Activated CD4-positive, alpha-beta T cell treated with anti-CD3 and anti-CD28 coated beads, Interleukin-2, amount 50 U/mL, for 16 hours (primary cell): ENCODE measurements at places on chromosomes 6 and 20.

DNA sequence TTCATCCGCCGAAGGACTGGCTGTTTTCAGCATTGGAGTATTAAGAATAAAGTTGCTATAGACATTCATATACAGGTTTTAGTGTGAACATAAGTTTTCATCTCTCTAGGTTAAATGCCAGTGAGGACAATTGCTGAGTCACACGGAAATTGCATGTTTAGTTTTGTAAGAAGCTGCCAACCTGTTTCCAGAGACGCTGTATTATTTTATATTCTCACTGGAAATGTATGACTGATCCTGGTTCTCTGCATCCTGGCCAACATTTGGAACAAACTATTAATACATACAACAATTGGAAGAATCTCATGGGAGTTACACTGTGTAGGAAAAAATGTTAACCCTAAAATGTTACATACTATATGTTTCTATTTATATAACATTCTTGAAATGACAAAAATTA lies 16.7 kb upstream of the TGM6 start:
- DNase-seq = no peak

DNA sequence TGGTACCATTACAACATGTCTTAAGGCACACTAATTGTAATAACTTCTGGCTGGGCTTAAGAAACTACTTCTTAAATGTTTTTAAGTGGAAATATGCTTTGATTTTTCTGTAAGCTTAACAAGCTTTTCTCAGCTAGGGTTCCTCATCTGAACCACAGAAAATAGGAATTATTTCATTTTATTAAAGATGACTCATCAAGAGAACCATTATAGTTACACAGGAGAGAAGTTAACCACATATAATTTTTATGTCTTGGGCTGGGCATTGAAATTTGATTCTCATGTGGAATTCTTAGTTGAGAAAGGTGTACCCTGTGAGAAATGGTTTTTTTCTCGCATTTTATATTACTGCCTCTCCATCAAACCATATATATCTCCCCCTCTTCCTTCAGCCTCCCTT lies 75.1 kb downstream of the QKI start:
- DNase-seq = no peak

GRCh38 chr6:87628424-87628823 lies 38.5 kb downstream of the ORC3 start:
- no peak for DNase-seq

DNA sequence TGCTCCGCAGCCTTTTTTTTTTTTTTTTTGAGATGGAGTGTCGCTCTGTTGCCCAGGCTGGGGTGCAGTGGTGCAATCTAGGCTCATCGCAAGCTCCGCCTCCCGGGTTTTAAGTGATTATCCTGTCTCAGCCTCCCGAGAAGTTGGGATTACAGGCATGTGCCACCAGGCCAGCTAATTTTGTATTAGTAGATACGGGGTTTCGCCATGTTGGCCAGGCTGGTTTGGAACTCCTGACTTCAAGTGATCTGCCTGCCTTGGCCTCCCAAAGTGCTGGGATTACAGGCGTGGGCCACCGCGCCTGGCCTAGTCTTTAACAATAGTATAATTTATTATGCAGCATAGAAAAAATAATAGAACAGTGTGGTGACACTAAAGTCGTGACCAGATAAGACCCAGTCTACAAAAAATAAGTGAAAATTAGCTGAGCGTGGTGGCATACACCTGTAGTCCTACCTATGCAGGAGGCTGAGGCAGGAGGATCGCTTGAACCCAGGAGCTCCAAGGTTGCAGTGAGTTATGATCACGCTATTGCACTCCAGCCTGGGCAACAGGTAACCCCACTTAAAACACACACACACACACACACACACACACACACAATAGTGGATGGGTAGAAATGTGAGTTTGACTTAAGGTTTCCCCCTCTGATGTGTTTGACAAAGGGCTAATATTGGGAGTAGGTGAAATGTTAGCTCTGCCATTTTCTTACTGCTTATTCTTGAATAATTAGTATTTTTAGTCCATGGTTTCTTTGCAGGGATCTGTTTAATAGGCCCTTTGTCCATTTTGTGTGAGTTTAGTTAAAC lies 6.5 kb downstream of the PIM1 start:
- no peak for DNase-seq

- peak; percentile 51 for DNase-seq
Observed at GRCh38 chr20:41133709-41134361, 3.5 kb upstream of the PLCG1 start.

DNA sequence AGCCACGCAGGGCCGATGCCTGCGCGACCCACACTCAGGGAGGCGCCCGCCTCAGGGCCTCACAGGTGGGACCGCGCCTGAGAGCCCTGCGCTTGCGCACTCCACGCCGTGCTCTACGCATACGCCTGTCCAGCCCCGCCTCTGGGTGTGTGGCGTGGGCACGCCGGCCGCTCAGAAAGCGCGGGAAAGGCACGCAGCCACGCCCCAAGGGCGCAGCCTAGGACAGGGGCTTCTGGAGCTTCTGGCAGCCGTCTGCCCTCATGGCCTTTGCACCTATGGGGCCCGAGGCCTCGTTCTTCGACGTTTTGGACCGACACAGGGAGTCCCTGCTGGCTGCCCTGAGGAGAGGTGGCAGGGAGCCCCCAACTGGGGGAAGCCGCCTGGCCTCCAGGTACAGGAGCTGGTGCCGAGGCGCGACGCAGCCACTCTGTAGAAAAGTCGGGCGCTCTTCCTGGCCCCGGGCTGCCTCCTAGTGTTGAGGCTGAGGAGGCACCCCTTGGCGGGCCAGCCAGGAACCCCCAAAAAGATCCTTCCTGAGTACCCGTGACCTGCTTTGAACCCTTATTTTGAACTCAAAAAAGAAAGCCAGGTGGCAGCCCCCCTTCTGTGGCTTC lies at the start of gene SPO11:
Gene SPO11, plus strand, starts transcription at position 196 of the 614 bp plus-strand sequence. Its CDS starts 65 bp downstream, at position 261.
- no peak for DNase-seq

DNA sequence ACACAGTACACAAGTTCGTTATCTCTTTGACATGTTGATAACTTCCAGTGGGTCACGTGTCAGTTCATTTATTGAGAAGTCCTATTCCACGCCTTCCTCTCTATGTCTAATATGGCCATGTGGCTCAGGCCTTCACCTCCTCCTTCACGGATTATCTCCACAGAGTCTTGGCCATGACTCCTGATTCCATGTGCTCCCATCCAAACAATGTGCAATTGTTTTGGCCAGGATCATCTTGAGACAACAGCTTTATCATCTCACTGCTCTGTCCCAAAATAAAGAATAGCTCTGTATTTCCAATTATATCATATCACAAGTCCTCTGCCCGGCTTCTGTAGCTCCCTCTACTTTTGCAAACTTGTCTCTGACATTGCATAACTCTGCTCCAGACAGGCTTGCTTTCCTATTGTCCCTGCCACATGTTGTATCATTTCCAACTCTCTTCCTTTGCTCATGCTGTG lies 11.1 kb upstream of the TXNDC5 start:
- DNase-seq = no peak

DNA sequence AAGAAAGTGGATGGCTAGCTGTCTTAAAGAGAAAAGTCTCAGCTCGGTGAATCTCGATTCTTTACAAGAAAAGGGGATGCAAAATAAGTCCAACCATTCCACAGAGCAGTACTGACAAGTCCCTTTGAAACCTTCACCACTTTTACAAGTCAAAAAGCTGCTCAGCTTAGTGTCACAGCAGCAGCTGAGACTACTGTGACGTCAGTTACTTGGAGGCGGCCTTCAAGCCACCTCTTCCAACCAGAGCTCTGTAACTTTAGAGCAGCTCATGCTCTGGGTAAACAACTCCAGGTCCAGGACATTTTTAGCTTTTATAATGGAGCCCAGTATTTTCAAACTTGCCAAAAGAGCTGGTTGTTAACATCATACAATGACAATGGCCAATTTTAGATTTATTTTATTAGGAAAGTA lies at the start of gene KIAA0408:
Gene KIAA0408, minus strand, starts transcription at position 159 of the 411 bp plus-strand sequence. CDS start 5,408 bp downstream, outside the sequence.
- DNase-seq = no peak

GRCh38 chr6:111819458-111819857 lies 53.8 kb downstream of the FYN start:
- no peak for DNase-seq

- DNase-seq = no peak
Observed at GRCh38 chr6:40426346-40427066, 160.7 kb downstream of the LRFN2 start.

DNA sequence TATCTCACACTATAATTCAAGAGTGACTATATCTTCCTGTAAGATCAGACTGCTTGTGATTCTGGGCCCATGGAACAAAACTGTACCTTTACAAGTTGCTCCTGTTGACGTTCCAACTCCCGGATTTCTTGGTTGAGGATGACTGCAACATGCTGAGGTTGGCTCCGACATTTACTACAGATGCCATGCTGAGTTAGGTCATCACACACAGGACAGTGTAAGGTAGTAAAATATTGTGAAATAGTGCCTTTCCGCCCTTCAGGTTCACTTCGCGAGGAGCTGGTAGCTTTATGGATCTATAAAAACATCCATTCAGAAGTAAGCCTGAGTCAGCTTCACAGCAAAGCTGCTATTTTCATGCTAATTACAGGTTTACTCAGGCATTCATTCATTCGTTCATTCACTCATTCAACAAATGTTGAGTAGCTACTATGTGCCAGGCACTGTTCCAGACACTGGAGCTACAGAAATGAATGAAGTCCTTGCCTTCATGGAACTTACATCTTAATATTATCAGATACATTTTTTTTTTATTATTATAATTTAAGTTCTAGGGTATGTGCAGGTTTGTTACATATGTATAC lies 175.7 kb downstream of the REV3L start:
- no peak for DNase-seq
